HCT116 (cell line): ENCODE measurements at places on chromosomes 13 and 19.
A peak's percentile ranks its signal among the peaks of the same experiment; 100 is the strongest.

DNA sequence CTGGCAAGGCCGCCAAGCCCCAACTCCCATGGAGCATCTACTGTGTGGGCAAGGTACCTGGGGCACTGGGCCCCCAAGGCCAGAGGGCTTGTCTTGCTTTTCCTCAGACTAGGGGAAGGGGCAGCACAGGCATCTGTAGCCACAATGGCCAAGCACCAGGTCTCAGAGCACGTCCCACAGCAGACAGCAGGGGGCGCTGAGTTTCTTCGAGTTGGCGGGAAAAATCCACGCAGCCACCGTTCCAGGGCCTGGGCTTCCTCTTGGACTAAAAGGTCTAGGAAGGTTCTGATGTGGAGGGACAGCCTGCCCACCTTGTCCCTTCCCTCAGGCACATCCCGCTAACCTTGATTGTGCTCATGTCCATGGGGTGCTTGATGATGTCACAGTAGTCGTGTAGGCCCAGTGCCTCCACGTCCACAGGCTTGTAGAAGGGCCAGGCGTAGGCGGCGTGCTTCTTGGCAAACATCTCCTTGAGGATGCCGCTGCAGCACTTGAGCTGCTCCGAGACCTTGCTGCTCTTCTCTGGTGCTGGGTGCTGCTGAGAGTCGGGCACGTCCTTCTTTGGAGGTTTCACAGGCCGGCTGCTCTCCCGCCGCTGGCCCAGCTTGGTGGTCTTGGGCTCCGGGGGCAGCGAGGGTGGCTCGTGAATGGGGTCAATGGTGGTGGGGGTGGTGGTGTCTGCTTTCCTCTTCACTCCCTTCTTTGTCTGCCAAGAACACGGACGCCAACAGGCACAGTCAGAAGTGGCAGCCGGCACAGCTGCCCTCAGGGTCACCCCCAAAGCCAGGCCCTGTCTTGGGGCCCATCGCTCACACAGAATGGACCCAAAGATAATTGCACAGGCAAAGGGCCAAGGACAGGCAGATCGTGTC is 32.0 kb upstream of the EPHX3 start:
- H3K27ac ChIP-seq = no peak overlapping the region
- H3K4me1 ChIP-seq = no peaks in the 10 kb centered on the region
- no peaks in the 10 kb centered on the region for H3K27me3 ChIP-seq
- DNase-seq = peak; percentile 45
- H3K36me3 ChIP-seq = 0 out of 2 replicates have a peak, but pooled peaks cover 2% of the 10 kb centered on the region
- H3K4me3 ChIP-seq = no peak overlapping the region

DNA sequence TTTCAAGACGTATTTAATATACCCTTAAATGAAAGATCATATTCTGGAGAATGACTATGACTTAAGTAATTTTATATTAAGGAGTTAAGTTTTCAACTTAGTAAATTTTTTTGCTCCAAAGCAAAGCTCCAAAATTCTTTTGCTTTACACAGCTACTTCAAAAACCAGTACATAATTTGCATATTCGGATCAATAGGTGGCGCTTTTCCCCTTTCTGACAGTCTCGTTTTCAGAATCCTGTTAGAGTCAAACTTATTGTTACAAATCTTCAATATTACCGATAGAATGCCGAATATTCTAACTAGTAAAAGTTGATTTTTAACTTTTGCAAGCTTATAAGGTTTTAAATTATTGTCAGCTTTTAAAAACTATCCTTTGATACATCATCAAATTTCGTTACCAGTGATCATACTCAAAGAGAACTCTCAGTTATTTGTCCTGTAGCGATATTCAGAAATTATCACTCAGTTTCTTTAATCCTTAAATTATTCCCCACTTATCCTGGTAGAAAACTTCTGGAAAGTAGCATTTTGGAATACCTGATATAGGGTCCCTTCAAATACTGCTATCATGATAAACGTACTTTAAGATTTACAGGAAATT is 852.7 kb upstream of the KLHL1 start:
- no peaks in the 10 kb centered on the region for H3K27me3 ChIP-seq
- H3K36me3 ChIP-seq = no peaks in the 10 kb centered on the region
- no peak overlapping the region for H3K27ac ChIP-seq
- DNase-seq = no peak

DNA sequence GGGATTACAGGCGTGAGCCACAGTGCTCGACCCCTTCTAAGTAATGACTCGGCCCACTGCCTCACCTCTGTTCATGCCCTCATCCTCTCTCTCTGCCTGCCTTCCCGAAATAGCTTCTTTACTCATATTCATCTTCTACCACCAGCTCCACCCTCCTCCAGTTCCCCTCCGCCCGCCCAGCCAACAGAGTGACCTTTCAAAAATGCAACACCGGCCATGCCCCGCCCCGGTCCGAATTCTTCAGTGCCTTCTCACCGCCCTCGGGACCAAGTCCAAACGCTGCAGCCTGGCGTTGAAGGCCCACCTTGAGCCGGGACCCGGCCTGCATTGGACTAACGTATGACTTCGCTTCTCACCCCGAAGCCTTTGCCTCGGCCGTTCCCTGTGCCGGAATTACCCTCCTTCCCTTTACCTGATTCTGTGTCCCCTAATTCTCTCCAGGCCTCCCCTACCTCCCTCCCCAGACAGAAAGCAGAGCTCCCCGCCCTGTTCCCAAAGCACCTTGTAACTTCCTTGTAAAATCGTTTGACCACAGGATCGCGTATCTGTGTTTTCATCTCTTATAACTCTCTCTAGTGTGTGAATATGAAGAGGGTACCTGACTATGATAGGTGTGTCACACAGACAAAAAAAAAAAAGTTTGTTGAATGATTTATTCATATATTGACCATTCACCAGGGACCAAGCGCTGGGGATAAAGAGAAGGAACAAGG is 8.1 kb upstream of the MUC16 start:
- no peaks in the 10 kb centered on the region for H3K36me3 ChIP-seq
- H3K27ac ChIP-seq = peak overlapping the region; percentile 93
- peaks cover 40% of the 10 kb centered on the region for H3K4me1 ChIP-seq
- DNase-seq = peak; percentile 82

DNA sequence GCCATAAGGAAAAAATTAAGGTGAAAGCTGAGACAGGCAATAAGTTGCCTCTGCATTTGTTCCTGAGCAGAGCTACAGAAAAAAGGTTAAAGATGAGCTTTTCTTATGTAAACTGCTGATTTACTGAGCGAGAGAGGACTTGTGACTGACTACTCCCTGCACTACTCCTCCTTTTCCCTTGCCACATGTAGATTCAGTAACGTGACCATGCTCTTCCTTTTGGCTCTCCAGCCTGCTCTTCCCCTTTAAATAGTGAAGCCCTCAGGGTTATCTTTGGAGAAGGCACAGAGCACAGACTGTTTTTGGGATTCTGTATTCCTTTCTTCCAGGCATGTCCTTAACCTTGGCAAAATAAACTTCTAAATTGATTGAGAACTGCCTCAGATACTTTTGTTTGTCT is 630.2 kb downstream of the UQCRFS1 start:
- no peaks in the 10 kb centered on the region for H3K36me3 ChIP-seq
- no peak overlapping the region for H3K27ac ChIP-seq
- H3K27me3 ChIP-seq = no peaks in the 10 kb centered on the region
- no peaks in the 10 kb centered on the region for H3K4me1 ChIP-seq
- H3K4me3 ChIP-seq = no peak overlapping the region

- H3K4me3 ChIP-seq = no peak overlapping the region
- H3K36me3 ChIP-seq = no peaks in the 10 kb centered on the region
- no peak overlapping the region for H3K27ac ChIP-seq
These were observed 122.8 kb upstream of the SOX1 start for GRCh38 chr13:111944171-111944583.

GRCh38 chr19:6045108-6045507 is 65.2 kb downstream of the RFX2 start:
- H3K27ac ChIP-seq = no peak overlapping the region
- no peak overlapping the region for H3K4me3 ChIP-seq
- no peaks in the 10 kb centered on the region for H3K27me3 ChIP-seq
- DNase-seq = no peak
- peaks cover 11% of the 10 kb centered on the region for H3K4me1 ChIP-seq

DNA sequence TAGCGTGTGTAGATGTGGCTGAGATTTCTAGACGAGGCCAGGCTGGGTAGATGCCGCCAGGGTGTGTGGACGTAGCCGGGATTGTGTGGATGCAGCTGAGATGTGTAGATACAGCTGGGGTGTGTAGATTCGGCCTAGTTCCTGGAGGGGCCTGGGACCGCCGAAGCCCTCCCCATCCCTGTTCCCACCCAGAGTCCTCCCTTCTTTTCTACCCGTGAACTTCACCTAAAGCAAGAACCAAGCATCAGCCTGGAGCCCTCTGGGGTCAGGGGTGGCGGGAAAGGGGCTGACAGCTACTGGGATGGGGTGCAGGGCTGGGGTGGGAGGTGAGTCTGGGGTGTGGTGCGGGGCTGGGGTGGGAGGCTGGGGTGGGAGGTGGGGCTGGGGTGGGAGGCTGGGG is 768 bp downstream of the TMPRSS9 start:
- H3K27ac ChIP-seq = no peak overlapping the region
- peaks cover 4% of the 10 kb centered on the region; the same call in 1 of the 2 replicates for H3K27me3 ChIP-seq
- no peaks in the 10 kb centered on the region for H3K4me1 ChIP-seq
- no peak overlapping the region for H3K4me3 ChIP-seq
- H3K36me3 ChIP-seq = no peaks in the 10 kb centered on the region
- DNase-seq = no peak

GRCh38 chr19:36058481-36059179 is 3.9 kb downstream of the WDR62 start:
- H3K4me1 ChIP-seq = peaks cover 25% of the 10 kb centered on the region
- peaks cover 11% of the 10 kb centered on the region; the same call in 1 of the 2 replicates for H3K36me3 ChIP-seq
- DNase-seq = no peak
- no peaks in the 10 kb centered on the region for H3K27me3 ChIP-seq

DNA sequence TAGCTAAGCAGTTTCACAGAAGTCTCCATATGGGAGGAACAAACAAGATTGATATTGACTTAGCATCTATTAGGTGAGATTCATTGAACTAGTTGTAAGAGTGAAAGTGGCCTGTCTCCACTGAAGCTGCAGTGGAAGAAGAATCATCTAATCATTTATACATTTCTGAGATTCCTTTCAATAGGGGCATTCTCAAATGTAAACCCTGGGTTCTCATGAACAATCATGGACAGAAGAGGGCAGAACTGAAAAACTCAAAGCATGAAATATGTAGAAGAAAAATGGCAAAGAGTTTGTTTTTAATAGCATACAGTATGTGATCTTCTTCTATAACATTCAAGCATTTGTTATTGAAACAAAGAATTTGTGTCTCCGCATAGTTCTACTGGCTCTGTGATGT is 17.6 kb upstream of the POSTN start:
- no peaks in the 10 kb centered on the region for H3K27me3 ChIP-seq
- no peaks in the 10 kb centered on the region for H3K36me3 ChIP-seq
- no peaks in the 10 kb centered on the region for H3K4me1 ChIP-seq
- no peak overlapping the region for H3K27ac ChIP-seq

DNA sequence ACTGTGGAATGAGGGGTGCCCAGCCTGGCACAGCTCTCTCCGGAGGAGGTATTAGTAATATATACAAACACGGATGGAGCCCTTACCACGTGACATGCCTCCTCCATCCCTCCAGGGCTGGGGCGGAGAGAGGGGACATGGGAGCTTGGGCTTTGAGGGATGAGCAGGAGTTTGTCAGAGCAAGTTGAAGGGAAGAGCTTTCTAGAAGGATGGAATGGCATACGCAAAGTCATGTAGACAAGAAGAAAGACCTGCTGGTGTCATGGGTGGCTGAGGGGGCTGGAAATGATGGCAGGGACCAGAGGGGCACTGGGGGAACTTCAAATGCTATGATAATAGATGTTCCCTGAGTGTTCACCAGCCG is 2.6 kb downstream of the MPND start:
- peaks cover 7% of the 10 kb centered on the region for H3K4me1 ChIP-seq
- peaks cover 5% of the 10 kb centered on the region for H3K36me3 ChIP-seq
- H3K27me3 ChIP-seq = no peaks in the 10 kb centered on the region
- no peak overlapping the region for H3K27ac ChIP-seq
- no peak for DNase-seq

- no peak overlapping the region for H3K27ac ChIP-seq
- no peaks in the 10 kb centered on the region for H3K36me3 ChIP-seq
- H3K4me3 ChIP-seq = no peak overlapping the region
- H3K27me3 ChIP-seq = no peaks in the 10 kb centered on the region
- no peak for DNase-seq
These were observed 1240.5 kb downstream of the UQCRFS1 start for GRCh38 chr19:27972291-27973040.

GRCh38 chr19:29245215-29245614 is 32.3 kb upstream of the UQCRFS1 start:
- H3K27ac ChIP-seq = no peak overlapping the region
- H3K36me3 ChIP-seq = no peaks in the 10 kb centered on the region
- no peak for DNase-seq

- H3K4me3 ChIP-seq = no peak overlapping the region
- H3K27ac ChIP-seq = no peak overlapping the region
- H3K36me3 ChIP-seq = no peaks in the 10 kb centered on the region
- peaks cover 7% of the 10 kb centered on the region for H3K4me1 ChIP-seq
- no peak for DNase-seq
- H3K27me3 ChIP-seq = no peaks in the 10 kb centered on the region
These were observed 4.6 kb downstream of the GNA11 start for GRCh38 chr19:3098515-3099346.

- H3K36me3 ChIP-seq = no peaks in the 10 kb centered on the region
- H3K27me3 ChIP-seq = peaks cover 58% of the 10 kb centered on the region
- DNase-seq = no peak
These were observed 18.0 kb downstream of the ZAR1L start for GRCh38 chr13:32297206-32297605.

DNA sequence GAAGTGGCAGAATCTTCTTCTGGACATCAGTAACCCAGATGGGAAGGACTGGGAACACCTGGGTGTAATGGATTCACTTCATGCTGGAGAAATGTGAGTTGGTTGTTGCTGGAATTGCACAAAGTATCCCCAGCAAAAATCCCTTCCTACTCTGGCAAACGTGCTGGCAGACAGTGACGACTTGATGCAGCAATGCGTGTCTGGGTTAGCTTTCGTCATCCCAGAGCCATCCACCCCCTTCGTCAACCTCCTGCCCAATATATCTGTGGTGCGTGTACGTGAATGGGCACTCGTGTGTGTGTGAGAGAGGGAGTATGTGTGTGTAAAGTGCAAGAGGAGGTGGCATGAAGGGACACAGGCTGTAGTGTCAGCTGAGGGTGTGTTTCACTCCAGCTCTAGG is 70.9 kb downstream of the TM9SF2 start:
- DNase-seq = no peak
- no peaks in the 10 kb centered on the region for H3K27me3 ChIP-seq
- no peak overlapping the region for H3K27ac ChIP-seq
- H3K36me3 ChIP-seq = no peaks in the 10 kb centered on the region
- no peak overlapping the region for H3K4me3 ChIP-seq

- peaks cover 18% of the 10 kb centered on the region for H3K36me3 ChIP-seq
- peaks cover 9% of the 10 kb centered on the region for H3K4me1 ChIP-seq
- H3K27me3 ChIP-seq = no peaks in the 10 kb centered on the region
- H3K27ac ChIP-seq = no peak overlapping the region
These were observed 3.7 kb downstream of the TBC1D17 start for GRCh38 chr19:49881186-49881585.

GRCh38 chr13:50724913-50725312 is 118.6 kb downstream of the DLEU7 start:
- no peaks in the 10 kb centered on the region for H3K27me3 ChIP-seq
- no peak overlapping the region for H3K4me3 ChIP-seq
- H3K36me3 ChIP-seq = no peaks in the 10 kb centered on the region
- DNase-seq = no peak

GRCh38 chr13:42101821-42102585 is 53.6 kb downstream of the DGKH start:
- peaks cover 14% of the 10 kb centered on the region for H3K4me1 ChIP-seq
- H3K27ac ChIP-seq = no peak overlapping the region
- H3K4me3 ChIP-seq = no peak overlapping the region
- no peak for DNase-seq
